ENCODE measurements at places on chromosomes 3 and 15.
A peak's percentile ranks its signal among the peaks of the same experiment; 100 is the strongest.

DNA sequence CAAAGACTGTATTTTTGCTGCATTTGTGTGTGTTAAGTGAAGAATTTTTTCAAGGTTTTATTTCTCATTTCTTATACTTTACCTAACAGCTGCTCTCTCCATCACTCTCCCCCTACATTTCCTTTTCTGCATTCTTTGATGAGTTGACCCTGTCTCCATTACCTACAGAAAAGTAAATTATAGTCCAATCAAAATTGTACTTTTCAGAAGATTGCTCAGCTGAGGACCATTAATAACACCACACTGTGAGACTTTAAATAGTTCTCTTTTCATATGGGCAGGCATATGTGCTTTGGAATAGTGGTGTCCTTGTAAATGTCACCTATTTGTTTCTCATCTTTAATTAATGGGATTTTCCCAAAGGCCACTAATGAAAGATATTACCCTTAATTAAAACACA, 234.7 kb upstream of the GPR149 start:
- no peak for DNase-seq

GRCh38 chr15:22942877-22943276, 37.3 kb downstream of the CYFIP1 start:
- no peak for DNase-seq

DNA sequence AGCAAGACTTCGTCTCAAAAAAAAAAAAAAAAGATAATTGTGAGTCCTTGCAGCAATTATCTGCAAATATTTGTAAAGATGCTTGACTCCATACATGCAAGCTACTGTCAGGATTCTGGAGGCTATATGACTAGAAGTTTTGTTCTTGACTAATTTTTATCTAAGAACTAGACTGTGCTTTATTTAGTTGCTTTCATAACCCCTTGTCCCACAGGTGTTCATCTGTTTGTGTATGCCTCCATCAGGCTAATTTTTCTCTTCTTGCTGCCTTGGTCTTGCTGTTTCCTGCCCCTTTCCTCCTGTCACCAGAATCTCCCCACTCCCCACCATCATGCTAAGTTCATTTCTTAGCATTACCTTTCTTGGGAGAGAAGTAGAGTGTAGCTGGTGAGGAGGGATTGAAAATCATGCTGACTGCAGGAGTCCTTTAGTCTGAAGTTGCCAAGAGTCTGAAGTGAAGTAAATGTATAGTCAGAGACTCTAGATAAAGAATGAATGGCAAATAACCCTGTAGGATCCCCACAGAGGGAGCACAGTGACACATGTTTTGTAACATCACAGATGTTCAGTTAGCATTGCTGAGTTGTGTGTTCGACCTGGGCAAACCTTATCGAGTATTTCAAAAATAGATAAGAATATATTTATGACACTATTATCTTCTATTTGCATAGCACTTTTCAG, 12.5 kb downstream of the ST3GAL6 start:
- DNase-seq: peak; percentile 33

DNA sequence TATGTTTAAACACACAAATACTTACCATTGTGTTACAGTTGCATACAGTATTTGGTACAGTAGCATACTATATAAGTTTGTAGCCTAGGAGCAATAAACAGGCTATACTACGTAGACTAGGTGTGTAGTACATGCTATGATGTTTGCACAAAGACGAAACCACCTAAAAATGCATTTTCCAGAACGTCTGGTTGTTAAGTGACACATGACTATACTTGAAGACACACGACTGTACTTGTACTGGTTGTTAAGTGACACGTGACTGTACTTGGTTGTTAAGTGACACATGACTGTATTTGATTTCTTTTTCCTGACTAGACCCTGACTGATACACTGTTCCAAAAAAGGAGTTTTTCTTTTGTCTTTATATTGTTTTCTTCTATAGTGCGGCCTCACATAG, 34.1 kb downstream of the RAB8B start:
- DNase-seq: no peak

DNA sequence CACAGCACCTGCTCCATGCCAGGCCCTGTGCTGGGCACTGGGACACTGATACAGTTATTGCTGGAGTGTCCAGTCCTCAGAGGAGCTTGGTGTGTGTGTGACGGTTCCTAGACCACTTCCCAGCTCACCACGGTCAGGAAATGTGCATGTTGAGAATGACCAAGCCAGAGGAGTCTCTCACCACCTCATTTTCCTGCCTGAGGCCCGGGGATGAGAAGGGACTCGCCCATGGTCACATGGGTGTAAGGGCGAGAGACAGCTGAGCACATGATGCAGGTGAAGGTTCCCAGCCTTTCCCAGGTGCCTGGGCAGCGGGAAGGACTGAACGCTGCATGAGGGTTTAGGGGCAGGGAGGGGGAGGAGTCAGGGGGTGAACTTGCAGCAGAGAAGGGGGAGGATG, 180.9 kb upstream of the TLE3 start:
- no peak for DNase-seq

DNA sequence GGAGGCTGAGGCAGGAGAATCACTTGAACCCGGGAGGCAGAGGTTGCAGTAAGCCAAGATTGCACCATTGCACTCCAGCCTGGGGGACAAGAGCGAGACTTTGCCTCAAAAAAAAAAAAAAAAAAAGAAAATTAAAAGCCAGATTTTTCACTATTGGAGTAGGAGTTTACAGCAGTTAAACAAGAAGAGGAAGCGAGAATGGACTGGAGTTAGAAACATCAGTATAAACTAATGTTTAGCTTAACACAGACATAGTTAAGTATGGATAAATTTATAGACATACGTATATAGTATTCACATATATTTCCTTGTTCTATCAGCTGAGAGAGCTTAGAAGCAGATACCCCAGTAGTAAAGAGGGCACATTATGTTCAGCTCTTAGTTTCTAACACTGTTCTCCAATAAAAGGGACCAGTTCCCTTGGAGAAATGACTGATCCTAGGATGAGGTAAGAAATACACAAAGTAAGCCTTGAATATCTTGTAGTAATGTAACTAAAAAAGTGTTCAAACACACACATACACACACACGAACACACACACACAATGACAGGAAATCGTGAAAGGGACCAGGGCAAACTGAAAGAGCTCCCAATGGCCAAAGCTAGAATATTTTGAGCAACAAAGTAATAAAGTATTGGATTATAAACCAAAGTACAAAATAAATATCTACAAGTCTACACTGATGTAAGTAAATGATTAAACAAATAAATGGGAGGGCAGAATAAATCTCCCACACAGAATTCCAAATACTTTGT, 25.1 kb downstream of the PIK3CB start:
- DNase-seq: no peak

Measured in OCI-LY7 (cell line).